NCI-H748 treated with DMSO at 0.1 percent for 48 hours (cell line): ENCODE measurements at places on chromosomes 6 and 20.

GRCh38 chr6:97901531-97901930 is 618.5 kb upstream of the MMS22L start:
- DNase-seq = no peak

GRCh38 chr20:23702021-23702420 is 13.2 kb upstream of the CST4 start:
- no peak for DNase-seq

DNA sequence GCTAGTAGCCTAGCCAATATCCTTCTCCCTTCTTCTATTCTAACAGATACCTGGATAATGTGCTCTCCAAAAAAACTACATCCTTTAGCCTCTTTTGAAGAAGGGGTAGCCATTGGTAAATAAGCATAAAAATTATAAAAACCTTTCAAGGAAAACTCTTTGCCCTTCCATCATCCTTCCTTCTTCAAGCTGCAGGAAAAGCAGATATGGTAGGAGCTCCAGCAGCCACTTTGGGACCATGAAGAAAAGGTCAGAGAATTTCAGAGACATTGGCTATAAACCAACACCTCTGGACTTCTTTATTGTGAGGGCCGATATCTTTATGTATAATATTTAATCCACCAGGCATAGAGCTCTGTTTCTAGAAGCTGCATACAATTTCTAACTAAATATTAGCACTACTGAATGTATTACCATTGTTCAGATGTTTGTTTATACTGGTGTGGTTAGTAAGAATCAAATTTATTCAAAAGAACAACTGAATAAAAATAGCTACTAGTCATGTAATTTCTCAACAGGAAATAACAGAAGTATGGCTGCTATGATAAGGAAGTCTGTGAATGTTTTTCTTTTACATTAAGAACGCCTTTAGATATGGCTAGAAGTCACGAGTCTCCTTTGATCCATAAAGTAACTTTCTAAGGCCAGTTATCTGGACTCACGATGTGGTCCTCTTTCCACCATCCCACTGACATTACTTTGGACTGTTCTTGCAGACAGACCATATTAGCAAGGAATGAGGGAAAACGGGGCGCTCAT is 32.2 kb downstream of the MYLK4 start:
- DNase-seq = no peak

DNA sequence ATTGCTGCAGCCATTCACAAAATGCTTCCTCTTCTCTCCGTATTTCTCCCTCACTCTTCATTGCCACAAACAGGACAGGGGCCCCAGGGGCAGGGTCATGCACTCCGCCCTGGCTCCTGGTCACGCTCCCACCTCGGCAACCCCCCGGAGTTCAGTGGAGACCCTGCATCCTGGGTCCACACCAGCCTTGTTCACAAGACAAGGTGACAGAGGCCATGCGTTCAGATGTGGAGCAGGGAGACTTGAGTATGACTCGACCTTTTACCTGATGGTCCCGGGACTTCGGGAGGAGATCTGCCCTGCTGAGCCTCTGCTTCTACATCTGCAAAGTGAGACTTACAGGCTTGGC is 49.4 kb downstream of the ANKRD60 start:
- no peak for DNase-seq

GRCh38 chr6:156502969-156503504 is 274.1 kb upstream of the ARID1B start:
- no peak for DNase-seq

GRCh38 chr6:37522836-37523235 is 23.1 kb upstream of the CCDC167 start:
- DNase-seq = no peak

GRCh38 chr6:140811642-140812041 is 1321.1 kb upstream of the GJE1 start:
- no peak for DNase-seq

- DNase-seq = no peak
These were observed 41.5 kb downstream of the DSE start for GRCh38 chr6:116412270-116412669.

DNA sequence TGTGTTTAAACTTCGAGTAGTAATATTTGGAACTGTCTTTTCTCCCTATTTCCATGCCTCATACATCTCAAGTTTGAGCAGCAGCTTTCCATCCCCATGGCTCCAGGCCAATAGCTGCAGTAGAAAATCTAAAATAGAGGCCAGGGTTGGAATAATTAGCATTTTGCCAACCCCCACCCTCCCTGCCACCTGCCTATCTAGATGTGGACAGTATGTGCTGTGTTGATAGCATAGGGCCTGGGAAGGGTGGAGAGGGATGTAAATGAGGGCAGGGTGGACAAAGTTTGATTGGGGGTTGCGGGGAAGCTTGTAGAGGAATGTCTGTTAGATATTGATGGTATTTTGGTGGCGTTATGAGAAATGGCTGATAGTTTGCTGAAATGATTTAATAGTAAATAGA is 5.6 kb downstream of the TOP1 start:
- no peak for DNase-seq

GRCh38 chr6:48067148-48067712 is 43.8 kb downstream of the PTCHD4 start:
- peak; percentile 28 for DNase-seq

GRCh38 chr20:62678553-62678952 is 30.1 kb upstream of the NTSR1 start:
- peak; percentile 22 for DNase-seq
